ENCODE measurements at places on chromosomes 5 and 9. TPM values are rescaled to one million over a fixed set of nuclear protein-coding genes. Genes with fewer than 3 reads are reported as not detected.
A peak's percentile ranks its signal among the peaks of the same experiment; 100 is the strongest.

HTR4 gene
- polyA plus RNA-seq = 0.09 TPM

CCL28 gene
- 2.2 TPM for polyA plus RNA-seq

SCGB3A2 gene
- polyA plus RNA-seq = not detected

TMEM174 gene
- polyA plus RNA-seq = not detected

NIPSNAP3A gene
- 32.9 TPM for polyA plus RNA-seq

GPR151 gene
- not detected for polyA plus RNA-seq

DNA sequence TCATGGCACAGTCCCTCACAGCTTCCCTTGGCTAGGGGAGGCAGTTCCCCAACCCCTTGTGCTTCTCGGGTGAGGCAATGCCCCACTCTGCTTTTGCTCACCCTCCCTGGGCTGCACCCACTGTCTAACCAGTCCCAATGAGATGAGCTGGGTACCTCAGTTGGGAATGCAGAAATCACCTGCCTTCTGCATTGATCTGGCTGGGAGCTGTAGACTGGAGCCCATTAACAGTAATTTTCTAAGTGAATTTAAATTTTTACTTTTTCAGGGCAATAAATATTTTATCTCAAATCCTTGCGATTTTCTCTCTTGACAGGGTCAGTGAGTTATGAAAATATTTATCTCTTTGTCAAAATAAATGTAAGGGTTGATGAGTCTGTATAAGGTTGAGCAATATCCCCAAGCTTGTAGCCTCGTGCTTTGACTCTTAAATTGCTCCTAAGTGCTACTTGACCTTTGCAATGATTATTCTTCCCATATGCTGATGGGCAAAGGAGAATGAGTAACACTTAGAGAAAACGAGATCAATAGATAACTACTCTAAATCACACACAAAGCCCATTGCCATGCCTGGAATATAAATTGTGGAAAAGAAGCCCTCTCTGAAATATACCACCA lies 82.1 kb upstream of the MOCS2 start:
- no peak for DNase-seq
- no peaks in the 10 kb centered on the region for H3K4me1 ChIP-seq
- no peaks in the 10 kb centered on the region for H3K27me3 ChIP-seq
- H3K27ac ChIP-seq = no peak overlapping the region

GRCh38 chr9:113617550-113617949 lies 154.0 kb downstream of the RGS3 start:
- H3K4me1 ChIP-seq = peaks cover 34% of the 10 kb centered on the region
- no peak overlapping the region for H3K27ac ChIP-seq
- H3K27me3 ChIP-seq = no peaks in the 10 kb centered on the region
- no peak for DNase-seq

GRCh38 chr9:94818178-94818541 lies 91.7 kb downstream of the AOPEP start:
- H3K36me3 ChIP-seq = no peaks in the 10 kb centered on the region
- peak overlapping the region; percentile 59 for H3K27ac ChIP-seq
- peaks cover 26% of the 10 kb centered on the region for H3K4me1 ChIP-seq
- H3K27me3 ChIP-seq = no peaks in the 10 kb centered on the region

- H3K4me3 ChIP-seq = no peak overlapping the region
- no peaks in the 10 kb centered on the region for H3K4me1 ChIP-seq
- no peak for DNase-seq
- no peaks in the 10 kb centered on the region for H3K27me3 ChIP-seq
These were observed 445.0 kb upstream of the RIOK2 start for GRCh38 chr5:97628031-97628430.

- H3K4me1 ChIP-seq = no peaks in the 10 kb centered on the region
- no peak for DNase-seq
- no peak overlapping the region for H3K4me3 ChIP-seq
- no peak overlapping the region for H3K27ac ChIP-seq
These were observed 279.1 kb upstream of the EFNA5 start for GRCh38 chr5:107949688-107950341.

DNA sequence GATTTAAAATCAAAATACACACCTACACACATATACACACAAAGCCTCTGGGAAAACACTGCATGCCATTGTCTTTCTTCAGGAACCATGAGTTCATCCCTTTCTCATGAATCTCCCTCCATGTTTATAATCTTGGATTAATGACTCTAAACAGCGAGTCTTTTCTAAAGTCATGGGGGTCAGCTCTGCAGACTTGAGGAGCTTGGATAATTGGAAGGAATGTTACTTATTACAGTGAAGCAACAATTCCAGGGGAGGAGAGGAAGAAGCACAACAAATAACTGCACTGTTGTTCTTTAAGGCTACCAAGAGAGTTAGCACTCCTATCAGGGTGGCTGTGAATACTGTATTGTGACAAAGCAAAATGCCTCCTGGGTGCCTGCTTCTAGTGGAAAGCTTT lies 444.7 kb downstream of the ANXA1 start:
- no peaks in the 10 kb centered on the region for H3K27me3 ChIP-seq
- no peak overlapping the region for H3K27ac ChIP-seq
- DNase-seq = no peak
- H3K36me3 ChIP-seq = no peaks in the 10 kb centered on the region
- H3K4me1 ChIP-seq = no peaks in the 10 kb centered on the region

- H3K4me1 ChIP-seq = no peaks in the 10 kb centered on the region
- no peaks in the 10 kb centered on the region for H3K27me3 ChIP-seq
- no peak overlapping the region for H3K27ac ChIP-seq
- no peaks in the 10 kb centered on the region for H3K36me3 ChIP-seq
- DNase-seq = no peak
- no peak overlapping the region for H3K4me3 ChIP-seq
These were observed 61.1 kb upstream of the SAP30L start for GRCh38 chr5:154384480-154385235.

DNA sequence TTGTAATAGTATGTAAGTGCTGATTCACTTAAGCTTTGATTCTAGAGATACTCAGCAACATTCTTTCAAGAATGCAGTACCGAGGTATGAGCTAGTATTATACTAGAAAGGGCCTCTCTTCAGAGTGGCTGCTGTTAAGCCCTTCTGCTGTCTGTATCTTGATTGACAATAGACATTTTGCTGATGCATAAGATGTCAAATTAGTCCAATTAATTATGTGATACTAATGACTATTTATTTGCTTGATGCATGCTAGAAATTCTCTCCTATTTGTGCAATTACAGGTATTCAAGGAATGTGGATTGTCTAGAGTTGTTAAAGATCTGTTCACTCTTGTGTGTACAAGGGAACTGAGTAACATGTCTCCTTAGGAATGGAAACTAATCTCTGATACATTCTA lies 92.3 kb upstream of the PTGER4 start:
- no peak overlapping the region for H3K4me3 ChIP-seq
- no peaks in the 10 kb centered on the region for H3K36me3 ChIP-seq
- no peak overlapping the region for H3K27ac ChIP-seq
- no peak for DNase-seq
- H3K4me1 ChIP-seq = no peaks in the 10 kb centered on the region

GRCh38 chr5:149824846-149825245 lies 94.7 kb downstream of the PPARGC1B start:
- H3K36me3 ChIP-seq = peaks cover 3% of the 10 kb centered on the region
- H3K27ac ChIP-seq = no peak overlapping the region
- H3K4me3 ChIP-seq = no peak overlapping the region
- DNase-seq = no peak

DNA sequence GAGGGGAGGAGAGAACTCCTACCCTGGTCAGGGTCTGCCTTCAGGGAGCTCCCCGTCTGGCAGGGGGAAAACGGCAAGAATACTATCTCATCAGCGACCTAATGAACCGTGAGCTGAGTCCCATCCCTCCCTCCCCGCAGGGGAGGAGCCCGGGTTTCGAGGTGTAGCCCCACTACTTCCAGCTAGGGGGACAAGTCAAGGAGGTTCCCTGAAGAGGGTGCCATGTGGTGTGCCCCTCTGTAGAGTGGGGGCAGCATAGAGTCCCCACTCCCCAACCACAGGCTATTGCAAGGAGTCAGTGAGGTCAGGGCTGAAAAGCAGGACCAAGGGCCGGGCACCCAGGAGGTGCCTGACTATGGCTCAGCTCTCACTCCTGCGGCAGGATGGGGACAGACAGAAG lies 50.9 kb upstream of the RXRA start:
- H3K27me3 ChIP-seq = peaks cover 50% of the 10 kb centered on the region
- no peak overlapping the region for H3K27ac ChIP-seq
- no peaks in the 10 kb centered on the region for H3K36me3 ChIP-seq
- no peaks in the 10 kb centered on the region for H3K4me1 ChIP-seq
- no peak overlapping the region for H3K4me3 ChIP-seq

DNA sequence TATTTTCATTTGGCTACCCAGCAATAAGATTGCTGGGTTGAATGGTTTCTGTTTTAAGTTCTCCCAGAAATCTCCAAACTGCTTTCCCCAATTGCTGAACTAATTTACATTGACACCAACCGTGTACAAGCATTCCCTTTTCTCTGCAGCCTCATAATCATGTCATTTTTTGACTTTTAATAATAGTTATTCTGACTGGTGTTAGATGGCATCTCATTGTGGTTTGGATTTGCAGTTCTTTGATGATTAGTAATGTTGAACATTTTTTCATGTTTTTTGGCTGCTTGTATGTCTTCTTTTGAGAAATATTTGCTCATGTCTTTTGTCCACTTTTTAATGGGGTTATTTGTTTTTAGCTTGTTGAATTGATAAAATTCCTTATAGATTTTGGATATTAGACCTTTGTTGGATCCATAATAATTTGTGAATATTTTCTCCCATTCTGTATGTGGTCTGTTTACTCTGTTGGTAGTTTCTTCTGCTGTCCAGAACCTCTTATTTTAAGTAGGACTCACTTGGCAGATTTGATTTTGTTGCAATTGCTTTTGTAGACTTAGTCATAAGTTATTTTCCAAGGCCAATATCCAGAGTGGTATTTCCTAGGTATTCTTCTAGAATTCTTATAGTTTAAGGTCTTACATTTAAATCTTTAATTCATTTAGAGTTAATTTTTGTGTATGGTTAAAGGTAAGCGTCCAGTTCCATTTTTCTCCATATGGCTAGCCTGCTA lies 793.7 kb downstream of the BRINP1 start:
- H3K36me3 ChIP-seq = no peaks in the 10 kb centered on the region
- peaks cover 8% of the 10 kb centered on the region for H3K4me1 ChIP-seq
- DNase-seq = no peak
- no peaks in the 10 kb centered on the region for H3K27me3 ChIP-seq
- H3K4me3 ChIP-seq = no peak overlapping the region

- no peak overlapping the region for H3K4me3 ChIP-seq
- H3K36me3 ChIP-seq = no peaks in the 10 kb centered on the region
- no peak for DNase-seq
- no peaks in the 10 kb centered on the region for H3K4me1 ChIP-seq
- no peak overlapping the region for H3K27ac ChIP-seq
- no peaks in the 10 kb centered on the region for H3K27me3 ChIP-seq
These were observed 96.0 kb downstream of the SLIT3 start for GRCh38 chr5:169204788-169205400.

DNA sequence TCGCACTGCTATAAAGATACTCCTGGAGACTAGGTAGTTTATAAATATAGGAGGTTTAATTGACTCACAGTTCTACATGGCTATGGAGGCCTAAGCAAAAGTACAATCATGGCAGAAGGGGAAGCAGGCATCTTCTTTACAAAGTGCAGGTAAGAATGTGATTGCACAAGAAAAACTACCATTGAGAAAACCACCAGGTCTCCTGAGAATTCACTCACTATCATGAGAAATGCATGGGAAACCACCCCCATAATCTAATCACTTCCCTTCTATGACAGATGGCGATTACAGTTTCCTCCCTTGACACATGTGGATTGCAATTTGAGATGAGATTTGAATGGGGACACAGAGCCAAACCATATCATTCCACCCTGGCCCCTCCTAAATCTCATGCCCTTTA lies 121.2 kb upstream of the ST8SIA4 start:
- H3K27ac ChIP-seq = no peak overlapping the region
- no peaks in the 10 kb centered on the region for H3K36me3 ChIP-seq
- H3K4me1 ChIP-seq = no peaks in the 10 kb centered on the region
- no peak for DNase-seq

- no peak overlapping the region for H3K27ac ChIP-seq
- no peak for DNase-seq
- peaks cover under 1% of the 10 kb centered on the region for H3K27me3 ChIP-seq
- H3K4me3 ChIP-seq = peak overlapping the region; percentile 19
- H3K36me3 ChIP-seq = no peaks in the 10 kb centered on the region
These were observed 102.5 kb downstream of the SREK1 start for GRCh38 chr5:66246608-66247007.

- H3K27me3 ChIP-seq = no peaks in the 10 kb centered on the region
- H3K4me3 ChIP-seq = no peak overlapping the region
- H3K4me1 ChIP-seq = peaks cover 10% of the 10 kb centered on the region
- H3K36me3 ChIP-seq = peaks cover 43% of the 10 kb centered on the region
- H3K27ac ChIP-seq = no peak overlapping the region
- no peak for DNase-seq
These were observed 45.4 kb downstream of the JADE2 start for GRCh38 chr5:134570886-134571285.

DNA sequence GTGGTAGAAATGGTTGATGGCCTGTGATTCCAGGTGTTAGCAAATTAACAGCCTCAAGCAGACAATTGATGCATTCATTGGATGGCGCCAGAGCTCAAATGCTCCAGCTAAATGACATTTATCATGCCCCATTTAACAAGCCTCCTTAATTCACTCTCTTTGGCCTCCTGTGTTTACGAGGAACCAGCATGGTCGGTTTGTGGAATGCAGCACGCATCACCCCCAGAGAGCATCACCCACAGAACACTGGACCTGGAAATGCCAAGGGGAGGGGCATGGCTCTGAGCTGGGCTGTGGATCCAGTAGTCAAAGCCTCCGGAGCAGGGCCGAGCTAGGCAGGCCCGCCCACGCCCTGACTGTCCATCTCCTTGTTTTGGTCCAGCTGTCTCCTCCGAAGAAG lies 434.0 kb downstream of the GADD45G start:
- H3K27me3 ChIP-seq = no peaks in the 10 kb centered on the region
- no peaks in the 10 kb centered on the region for H3K36me3 ChIP-seq
- H3K4me1 ChIP-seq = no peaks in the 10 kb centered on the region

GRCh38 chr5:98106116-98107031 lies 667.1 kb upstream of the RGMB start:
- no peak for DNase-seq
- no peaks in the 10 kb centered on the region for H3K27me3 ChIP-seq
- H3K4me1 ChIP-seq = peaks cover 40% of the 10 kb centered on the region
- no peak overlapping the region for H3K4me3 ChIP-seq
- no peak overlapping the region for H3K27ac ChIP-seq

DNA sequence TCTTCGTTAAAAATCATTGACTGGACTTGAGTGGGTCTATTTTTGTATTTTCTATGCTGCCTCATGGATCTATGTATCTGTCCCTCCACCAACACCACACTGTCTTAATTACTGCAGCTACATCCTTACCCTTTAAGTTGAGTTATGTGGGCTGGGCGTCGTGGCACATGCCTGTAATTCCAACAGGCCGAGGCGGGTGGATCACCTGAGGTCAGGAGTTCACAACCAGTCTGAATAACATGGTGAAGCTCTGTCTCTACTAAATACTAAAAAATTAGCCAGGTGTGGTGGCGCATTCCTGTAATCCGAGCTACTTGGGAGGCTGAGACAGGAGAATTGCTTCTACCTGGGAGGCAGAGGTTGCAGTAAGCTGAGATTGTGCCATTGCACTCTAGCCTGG lies 48.2 kb downstream of the XRCC4 start:
- no peak overlapping the region for H3K4me3 ChIP-seq
- H3K4me1 ChIP-seq = no peaks in the 10 kb centered on the region
- DNase-seq = no peak
- H3K27ac ChIP-seq = no peak overlapping the region

- no peak overlapping the region for H3K4me3 ChIP-seq
- H3K27me3 ChIP-seq = no peaks in the 10 kb centered on the region
- DNase-seq = no peak
- H3K27ac ChIP-seq = peak overlapping the region; percentile 31
- H3K36me3 ChIP-seq = peaks cover 2% of the 10 kb centered on the region
These were observed 39.2 kb downstream of the DCAF10 start for GRCh38 chr9:37839496-37840461.
